ENCODE measurements at places on chromosomes 1 and 21.
A peak's percentile ranks its signal among the peaks of the same experiment; 100 is the strongest.

DNA sequence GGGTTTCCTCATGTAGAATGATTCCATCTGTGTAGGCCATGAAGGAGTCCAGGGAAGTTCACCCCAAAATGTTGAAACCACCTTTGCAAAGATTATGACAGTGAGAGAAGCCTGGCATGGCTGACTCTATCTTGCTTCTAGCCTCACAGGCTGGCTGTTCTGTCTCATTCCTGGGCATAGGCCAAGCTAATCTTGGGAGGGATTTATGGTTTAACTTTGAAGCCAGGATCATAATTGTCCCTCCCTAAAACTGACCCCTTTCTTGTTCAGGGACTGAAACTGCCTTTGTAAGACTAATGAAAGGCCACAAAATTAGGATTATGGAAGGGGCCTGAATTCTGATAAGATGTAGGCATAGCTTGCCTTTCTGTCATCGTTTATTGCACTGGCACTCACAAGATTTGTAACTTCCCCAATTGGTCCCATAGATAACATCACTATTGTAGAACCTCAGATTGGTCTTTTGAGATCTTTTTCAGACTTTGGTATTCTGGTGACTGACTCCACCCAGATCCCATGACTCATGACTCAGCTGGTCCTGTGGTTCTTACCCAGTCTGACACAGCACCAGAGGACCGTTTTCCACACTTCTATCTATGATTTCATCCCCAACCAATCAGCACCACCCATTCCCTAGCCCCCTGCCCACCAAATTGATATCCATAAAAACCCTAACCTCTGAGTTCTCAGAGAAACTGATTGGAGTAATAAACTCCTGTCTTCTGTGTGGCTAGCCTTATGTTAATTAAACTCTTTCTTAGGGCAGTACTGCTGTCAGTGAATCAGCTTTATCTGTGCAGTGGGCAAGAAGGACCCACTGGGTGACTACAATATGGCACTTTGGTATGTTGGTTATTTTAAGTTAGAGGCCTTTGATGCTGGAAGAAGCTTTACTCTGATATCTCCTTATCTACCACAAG, 13.6 kb upstream of the LAMTOR5 start:
- no peak for DNase-seq

DNA sequence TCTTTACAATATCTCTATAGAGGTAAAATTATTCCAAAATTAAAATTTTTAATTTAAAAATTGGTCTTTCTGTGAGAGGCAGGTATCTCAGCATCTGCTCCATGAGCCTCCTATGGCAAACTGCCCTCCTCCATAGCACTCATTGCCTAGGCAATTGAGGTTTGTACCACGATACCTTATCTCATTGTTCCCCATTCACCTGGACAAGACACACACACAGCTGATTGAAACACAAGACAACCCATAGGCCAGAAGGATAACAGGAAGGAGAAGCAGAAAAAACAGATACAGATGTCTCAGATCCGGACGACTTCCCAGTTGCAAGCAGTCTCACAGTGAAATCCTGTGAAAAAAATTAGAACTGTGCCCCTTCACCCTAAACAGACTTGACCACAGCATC, 24.3 kb downstream of the RHBDL2 start:
- no peak for DNase-seq

GRCh38 chr1:47436304-47436978, 1.4 kb upstream of the FOXD2 start:
- DNase-seq: peak; percentile 67

- DNase-seq: no peak
Measured at GRCh38 chr1:58991305-58991704, 207.5 kb upstream of the JUN start.

DNA sequence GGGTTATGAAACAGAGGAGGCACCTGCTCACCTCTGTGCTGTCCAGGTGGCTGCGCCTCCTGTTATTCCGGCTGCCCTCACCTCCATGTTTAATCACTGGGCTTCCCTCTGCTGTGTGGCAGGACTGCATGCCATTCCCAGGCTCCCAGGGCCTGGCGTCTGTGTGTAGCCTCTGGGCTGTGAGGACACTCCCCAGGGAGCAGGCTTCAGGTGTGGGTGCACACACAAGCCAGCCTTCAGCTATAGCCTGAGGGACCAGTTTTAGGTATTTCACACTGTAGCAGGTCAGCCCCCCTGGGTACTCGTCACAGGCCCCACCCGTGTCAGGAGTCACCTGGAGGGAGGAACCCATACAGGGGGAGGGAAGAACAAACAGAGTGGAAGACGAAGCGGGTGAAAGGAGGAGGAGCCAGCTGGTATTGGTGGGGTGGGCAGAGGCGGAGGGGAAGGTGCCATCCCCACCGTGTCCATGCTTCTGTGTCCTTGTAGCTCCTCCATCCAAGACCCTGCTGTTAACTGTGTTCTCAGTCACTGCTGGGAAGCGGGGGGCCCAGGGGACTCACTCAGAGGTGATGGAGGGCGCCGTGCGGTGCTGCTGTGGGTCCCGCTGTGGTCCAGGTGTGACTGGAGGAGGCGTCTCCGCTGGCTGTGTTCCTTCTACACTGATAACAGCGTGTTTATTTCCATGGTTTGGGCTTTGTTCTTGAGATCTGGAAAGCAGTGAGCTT, 158.6 kb downstream of the PGBD5 start:
- no peak for DNase-seq

DNA sequence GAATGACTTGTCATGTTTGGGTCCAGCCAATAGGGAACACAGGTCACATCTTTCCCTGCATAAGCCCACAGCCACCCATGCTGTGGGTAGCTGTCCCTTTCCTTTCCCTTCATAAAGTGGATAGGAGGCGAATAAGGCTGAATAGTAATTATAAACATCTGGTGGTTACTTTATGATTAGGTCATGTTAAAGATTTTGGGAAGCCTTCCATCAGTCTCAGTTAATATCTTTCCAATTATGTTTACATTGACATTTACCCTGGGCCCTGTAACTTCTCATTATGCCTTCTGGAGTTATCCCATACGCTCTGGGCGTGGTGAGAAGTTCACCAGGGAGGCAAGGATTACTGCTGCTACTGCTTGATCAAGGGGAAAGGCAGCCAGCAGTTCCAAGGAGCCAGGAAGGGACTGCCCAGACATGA, 197.2 kb downstream of the HLX start:
- DNase-seq: no peak

GRCh38 chr1:228372183-228373003, 34.2 kb downstream of the TRIM11 start:
- DNase-seq: no peak

DNA sequence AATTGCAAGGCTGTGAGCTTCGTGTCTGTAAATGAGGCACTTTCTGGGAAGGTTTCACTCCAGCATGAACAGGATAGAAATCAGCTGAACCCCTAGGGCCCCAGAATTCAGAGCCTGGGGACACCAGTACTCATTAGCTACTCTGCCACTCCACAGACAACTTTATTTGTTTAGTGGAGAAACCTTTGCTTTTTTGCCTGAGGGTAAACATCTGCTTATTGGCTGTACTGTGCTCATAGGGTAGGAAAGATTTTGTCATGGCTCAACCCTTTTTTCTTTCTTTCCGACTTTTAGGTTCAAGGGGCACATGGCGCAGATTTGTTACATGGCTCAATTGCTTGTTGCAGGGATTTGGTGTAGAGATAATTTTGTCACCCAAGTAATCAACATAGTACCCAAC, 138.4 kb upstream of the BACE2 start:
- no peak for DNase-seq

DNA sequence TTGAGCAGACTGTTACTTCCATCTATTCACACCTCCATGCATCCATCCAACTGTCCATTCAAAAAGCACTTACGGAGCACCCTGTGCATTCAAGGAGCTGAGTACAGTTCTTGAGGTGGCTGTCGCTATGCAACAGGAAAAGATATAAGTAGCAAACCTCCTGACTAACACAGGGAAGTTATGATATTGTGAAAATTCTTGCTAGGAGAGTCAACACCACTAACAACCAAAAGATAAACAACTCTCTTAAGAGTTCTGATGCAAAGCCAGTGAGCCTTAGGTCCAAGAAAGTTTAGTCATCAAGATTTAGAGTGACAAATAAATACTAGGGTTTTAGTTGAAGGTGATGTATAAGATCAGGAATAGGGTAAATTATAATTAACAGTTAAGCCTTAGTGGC, 44.5 kb upstream of the TRIM45 start:
- no peak for DNase-seq

GRCh38 chr1:115426956-115427355, 88.9 kb upstream of the NGF start:
- DNase-seq: no peak

DNA sequence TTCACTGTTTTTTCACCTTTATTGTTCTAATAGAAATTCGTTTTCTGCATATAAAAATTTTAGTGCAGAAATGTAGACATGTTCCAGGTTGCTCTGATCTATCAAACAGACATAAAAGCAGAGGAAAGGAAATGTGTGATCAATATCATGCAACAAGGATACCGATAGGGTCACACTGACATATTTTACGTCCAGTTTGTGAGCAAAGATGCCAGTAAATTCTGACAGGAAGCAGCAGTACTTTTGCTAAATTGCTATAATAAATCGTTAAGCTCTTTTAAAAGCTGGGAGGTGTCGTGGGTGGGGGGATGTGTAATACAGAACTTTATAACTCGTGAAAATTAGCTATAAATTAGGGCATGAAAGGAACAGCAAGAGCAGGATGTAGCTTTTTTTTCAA, 955.2 kb downstream of the BRINP3 start:
- no peak for DNase-seq

GRCh38 chr1:247417831-247418230, 1.9 kb downstream of the NLRP3 start:
- DNase-seq: no peak

- DNase-seq: no peak
Measured at GRCh38 chr21:34360488-34361241, 3.1 kb upstream of the KCNE2 start.

DNA sequence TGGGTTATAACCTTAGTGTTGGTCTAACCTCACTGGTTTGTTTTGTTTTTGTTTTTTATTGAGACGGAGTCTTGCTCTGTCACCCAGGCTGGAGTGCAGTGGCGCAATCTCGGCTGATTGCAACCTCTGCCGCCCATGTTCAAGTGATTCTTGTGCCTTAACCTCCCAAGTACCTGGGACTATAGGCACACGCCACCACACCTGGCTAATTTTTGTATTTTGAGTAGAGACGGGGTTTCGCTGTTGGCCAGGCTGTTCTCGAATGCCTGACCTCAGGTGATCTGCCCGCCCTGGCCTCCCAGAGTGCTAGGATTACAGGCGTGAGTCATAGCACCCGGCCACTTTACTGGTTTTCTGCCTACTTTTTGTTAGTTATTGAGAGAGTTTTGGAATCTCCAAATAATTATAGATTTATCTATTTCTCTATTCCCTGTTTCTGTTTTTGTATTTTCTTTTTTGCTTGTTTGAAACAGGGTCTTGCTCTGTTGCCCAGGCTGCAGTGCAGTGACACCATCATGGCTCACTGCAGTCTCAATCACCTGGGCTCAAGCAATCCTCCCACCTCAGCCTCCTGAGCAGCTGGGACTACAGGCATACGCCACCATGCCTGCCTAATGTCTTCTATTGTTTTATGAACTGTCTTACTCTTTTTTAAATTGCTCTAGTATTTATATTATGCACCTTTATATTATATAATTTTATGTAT, 21.4 kb downstream of the SMG7 start:
- DNase-seq: no peak

DNA sequence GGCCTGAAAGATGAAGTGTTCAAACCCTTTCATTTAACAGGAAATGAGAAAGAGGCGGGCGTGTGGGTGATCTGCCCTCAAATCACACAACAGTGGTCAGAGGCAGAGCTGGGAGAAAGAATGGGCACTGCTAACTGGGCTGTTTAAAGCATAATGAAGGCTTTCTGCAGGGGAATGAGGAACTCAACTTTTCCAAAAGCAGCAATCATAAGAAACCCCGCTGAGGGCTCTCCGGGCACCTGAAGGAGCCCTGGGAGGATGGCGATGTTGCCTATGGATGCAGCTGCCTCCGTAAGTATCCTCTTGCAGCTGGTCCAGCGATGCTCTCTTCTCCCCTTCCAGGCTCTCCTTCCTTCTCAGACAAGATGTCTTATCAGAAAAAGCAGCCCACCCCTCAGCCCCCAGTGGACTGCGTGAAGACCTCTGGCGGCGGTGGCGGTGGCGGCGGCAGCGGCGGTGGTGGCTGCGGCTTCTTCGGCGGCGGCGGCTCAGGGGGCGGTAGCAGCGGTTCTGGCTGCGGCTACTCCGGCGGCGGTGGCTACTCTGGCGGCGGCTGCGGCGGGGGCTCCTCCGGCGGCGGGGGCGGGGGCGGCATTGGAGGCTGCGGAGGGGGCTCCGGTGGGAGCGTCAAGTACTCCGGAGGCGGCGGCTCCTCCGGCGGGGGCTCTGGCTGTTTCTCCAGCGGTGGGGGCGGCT, 1.2 kb downstream of the LORICRIN start:
- DNase-seq: no peak

- no peak for DNase-seq
Measured at GRCh38 chr1:77834771-77835334, 53.6 kb upstream of the NEXN start.

DNA sequence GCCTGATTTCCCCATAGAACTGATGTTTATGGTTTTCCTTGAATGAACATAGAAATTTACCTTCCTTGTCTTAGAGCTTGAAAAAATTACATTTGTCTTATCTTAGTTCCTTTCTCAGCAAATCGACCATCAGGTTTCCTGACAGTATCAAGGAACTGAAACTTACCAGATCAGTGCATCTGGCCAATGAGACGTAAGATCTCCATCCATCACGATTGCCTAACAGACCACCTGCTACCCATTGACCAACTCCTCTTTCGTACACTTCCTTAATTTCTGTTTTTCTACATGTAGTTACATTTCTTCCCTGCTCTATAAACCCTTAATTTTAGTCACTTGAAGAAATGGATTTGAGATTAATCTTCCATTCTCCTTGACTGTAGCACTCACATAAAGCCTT, 57.4 kb upstream of the TMPRSS15 start:
- DNase-seq: no peak

DNA sequence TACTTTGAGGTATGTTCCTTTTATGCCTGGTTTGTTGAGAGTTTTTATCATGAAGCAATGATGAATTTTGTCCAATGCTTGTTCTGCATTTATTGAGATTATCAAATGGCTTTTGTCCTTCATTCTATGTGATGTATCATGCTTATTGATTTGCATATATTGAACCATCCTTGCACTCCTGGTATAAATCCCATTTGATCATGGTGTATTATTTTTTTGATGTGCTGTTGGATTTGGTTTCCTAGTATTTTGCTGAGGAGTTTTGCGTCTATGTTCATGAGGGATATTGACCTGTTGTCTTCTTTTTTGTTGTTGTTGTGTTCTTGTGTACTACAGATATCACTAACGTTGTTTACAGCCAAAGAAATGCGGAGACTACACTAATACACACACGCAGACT, 4.1 kb downstream of the DNAH14 start:
- DNase-seq: no peak

DNA sequence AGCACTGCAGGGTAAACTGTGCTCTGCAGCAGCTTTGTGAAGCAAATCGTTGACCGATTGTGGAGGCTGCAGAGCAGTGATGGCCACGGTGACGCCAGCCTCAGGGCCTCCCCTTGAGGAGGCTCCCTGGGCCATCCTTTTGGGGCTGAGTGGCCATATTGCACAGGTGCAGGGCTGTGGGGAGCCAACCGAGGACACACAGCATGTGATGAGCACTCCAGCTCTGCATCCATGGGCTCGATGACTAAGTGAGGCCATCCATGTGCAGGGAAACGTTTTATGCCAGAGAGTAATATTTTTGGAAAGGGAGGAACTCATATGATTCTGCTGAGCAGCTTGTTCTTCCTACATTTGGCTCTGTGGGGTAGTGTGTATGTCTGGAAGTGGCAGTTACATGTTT, 24.6 kb downstream of the KCNK1 start:
- no peak for DNase-seq

Data from stimulated activated CD8-positive, alpha-beta memory T cell treated with anti-CD3 and anti-CD28 coated beads, Interleukin-7, amount 100 ng/mL, for 1 hour (primary cell).